ENCODE measurements at places on chromosomes 16 and 17.
A peak's percentile ranks its signal among the peaks of the same experiment; 100 is the strongest.

DNA sequence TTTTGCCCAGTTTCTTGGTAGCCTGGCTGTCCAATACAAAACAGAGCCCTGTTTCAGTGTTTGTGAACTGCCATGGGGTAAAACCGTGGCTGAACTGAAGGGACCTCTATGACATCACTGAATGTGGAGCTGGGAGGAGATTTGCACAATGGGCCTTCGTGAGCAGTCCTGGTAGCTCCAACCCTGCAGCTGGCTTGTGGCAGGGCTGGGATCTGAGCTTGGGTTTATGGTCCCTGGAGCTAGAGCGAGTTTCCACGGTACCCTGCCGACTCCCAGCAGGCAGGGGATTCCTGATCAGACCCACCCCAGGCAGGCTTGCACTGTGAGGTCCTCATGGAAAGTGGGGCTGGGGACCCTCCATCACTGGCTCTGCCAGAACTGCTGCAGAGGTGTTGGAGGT lies 247.0 kb downstream of the GSG1L start:
- DNase-seq, result peak; percentile 79

GRCh38 chr16:47877166-47877565 lies 278.6 kb downstream of the ABCC12 start:
- no peak for DNase-seq

- DNase-seq, result no peak
Measured at GRCh38 chr17:38417210-38417951, 10.9 kb upstream of the ARHGAP23 start.

- no peak for DNase-seq
Measured at GRCh38 chr17:1031711-1032110, 34.8 kb downstream of the TIMM22 start.

DNA sequence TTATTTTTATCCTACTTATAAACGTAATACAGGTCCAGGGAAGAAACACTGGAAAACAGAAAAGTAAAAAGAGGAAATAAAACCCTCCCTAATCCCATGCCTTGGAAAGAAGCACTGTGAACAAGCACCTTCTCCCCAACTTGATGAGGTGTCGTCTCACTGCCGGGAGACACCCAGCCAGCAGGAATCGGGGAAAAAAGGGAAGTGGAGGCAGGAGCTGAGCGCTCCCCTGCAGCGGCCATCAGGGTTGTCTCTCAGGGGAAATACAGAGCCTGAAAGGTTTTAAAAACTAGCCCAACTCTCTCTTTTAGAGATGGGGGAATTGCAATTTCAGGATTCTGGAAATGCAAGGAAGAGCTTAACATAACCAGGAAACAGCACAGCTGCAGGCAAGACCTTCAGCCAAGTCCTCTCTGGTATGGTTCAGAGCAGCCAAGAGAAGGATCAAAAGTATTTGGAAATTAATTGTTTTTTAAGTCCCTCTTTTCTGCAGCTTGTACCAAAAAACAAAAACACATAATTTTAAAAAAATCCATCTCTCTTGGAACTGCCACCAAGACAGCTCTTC lies 96.3 kb upstream of the RCVRN start:
- no peak for DNase-seq

- DNase-seq, result peak; percentile 73
Measured at GRCh38 chr17:47946929-47947397, 5.6 kb downstream of the PNPO start.

DNA sequence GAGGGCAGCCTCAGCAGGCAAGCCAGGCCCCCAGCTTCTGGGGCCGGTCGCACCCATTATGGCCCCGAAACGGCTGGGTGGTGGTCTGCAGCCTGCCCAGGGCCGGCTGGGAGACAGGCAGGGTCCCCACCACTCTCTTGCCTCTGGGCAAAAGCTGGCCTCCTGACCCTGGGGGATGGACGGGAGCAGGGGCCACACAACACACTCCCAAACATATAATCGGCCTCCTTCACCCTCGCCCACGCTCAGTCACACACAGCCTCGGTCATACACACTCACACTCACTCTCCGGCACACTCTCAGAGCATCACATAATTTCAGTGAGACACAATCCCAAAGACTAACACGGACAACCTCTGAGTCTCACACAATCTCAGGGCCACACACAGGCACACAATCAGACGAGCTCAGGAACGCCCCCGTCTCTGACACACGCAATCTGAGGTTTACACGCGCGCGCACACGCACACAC lies 589 bp downstream of the PEMT start:
- DNase-seq, result no peak

DNA sequence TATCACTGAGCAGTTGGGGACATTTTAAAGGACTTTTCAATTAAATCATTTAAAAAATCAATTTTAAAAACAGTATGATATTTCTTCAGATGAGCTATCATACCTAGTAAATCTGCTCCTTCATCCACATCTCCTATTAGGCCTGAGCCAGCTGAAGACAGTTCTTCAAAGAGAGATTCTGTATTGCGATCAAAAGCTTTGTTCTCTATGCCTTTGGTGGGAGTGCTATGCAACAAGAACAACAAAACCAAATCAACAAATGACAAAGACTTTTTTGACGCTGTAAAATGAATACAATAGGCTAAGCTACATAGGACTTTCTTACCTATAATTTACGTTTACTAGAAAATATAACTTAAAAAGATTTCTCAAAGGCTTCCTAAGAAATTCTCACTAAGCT lies 106.5 kb downstream of the SPAG9 start:
- DNase-seq, result peak; percentile 82

DNA sequence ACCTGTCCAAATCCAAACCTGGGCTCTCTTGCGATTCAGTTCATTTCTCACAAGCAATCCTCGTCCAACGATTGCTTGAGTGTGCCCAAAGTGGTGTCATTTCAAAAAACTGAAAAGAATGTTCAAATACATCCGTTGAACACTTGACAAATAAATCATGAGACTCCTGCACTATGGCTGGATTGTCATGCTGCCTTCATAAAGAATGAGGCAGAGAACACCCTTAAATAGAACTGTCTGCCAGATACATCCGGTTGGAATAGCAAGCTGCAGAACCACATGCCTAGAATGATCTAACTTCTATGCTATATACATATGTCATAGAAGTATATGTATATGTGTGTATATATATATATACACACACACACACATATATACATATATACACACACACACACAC lies 55.4 kb upstream of the HAPSTR1 start:
- no peak for DNase-seq

GRCh38 chr17:57440522-57441269 lies 184.4 kb downstream of the MSI2 start:
- peak; percentile 96 for DNase-seq

GRCh38 chr17:1371893-1372590 lies 28.0 kb downstream of the YWHAE start:
- DNase-seq, result no peak

- no peak for DNase-seq
Measured at GRCh38 chr17:73822371-73822770, 178.1 kb upstream of the SDK2 start.

GRCh38 chr17:77320485-77321256 lies 179.9 kb downstream of the SEC14L1 start:
- no peak for DNase-seq

- no peak for DNase-seq
Measured at GRCh38 chr17:76000016-76000754, 470 bp upstream of the CDK3 start.

GRCh38 chr16:82834151-82834815 lies 207.5 kb downstream of the CDH13 start:
- no peak for DNase-seq

DNA sequence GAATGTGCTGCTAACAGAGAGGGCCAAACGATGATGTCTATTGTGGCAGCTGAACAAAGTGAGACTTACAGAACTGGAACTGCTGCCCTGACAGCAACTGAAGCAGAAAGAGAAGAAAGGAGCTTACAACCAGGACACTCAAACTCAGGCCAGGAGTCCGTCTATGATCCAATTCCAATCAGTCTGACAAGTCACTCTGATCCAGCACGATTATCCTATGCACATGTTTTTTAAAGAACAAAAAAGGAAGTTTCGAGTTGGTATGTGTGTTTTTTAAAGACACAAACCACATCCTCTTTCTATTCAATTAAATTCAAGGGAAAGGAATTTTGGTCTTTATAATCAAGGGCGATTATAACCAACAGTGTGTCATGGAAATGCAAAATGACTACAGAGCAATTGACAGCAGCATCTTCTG lies 42.4 kb upstream of the MTMR4 start:
- peak; percentile 90 for DNase-seq

- DNase-seq, result peak; percentile 94
Measured at GRCh38 chr16:14486520-14487303, 143.3 kb downstream of the PARN start.

DNA sequence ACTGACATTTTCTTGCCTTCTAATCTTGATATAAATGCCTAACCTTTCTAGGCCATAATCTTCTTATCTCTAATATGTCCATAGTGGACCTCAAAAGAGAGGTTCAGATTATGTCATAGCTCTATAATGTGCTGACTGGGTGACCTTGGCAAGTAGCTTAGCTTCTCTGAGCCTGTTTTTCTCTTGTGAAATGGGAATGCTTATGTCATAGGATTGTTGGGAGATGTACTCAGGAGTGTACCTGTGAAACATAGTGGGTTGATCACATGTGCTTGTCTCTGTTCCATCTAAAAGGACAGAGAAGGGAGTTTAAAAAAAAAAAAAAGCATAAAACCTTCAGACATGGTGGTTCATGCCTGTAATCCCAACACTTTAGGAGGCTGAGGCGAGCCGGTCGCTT lies 2.4 kb downstream of the MED9 start:
- no peak for DNase-seq

GRCh38 chr17:66435182-66435581 lies 132.8 kb downstream of the PRKCA start:
- DNase-seq, result no peak

- no peak for DNase-seq
Measured at GRCh38 chr17:55158439-55158838, 106.3 kb upstream of the HLF start.

DNA sequence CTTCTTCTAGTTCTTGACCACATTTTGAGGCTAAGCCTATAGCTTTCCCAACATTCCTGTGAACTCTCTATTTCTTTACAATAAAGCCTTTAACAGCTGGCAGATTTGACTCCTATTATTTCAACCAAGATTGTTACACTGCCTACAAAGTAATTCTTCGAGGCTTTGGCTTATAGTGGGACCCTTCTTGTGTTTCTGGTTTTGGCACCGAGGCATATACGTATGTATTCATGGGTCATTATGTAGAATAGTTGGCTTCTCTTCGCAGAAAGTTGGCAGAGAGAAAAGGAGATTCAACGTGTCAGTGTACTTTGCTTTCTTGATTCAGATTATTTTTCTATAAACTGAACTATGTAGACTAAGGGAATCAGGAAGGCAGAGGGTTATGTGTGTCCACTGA lies 102.2 kb downstream of the ABCA8 start:
- no peak for DNase-seq

GRCh38 chr17:15048933-15049794 lies 216.0 kb downstream of the PMP22 start:
- no peak for DNase-seq

GRCh38 chr16:73056921-73057290 lies 9.0 kb upstream of the ZFHX3 start:
- DNase-seq, result no peak
